ENCODE measurements at places on chromosomes 1 and 21.

GRCh38 chr1:14500041-14500440, 98.4 kb upstream of the KAZN start:
- DNase-seq, result no peak

DNA sequence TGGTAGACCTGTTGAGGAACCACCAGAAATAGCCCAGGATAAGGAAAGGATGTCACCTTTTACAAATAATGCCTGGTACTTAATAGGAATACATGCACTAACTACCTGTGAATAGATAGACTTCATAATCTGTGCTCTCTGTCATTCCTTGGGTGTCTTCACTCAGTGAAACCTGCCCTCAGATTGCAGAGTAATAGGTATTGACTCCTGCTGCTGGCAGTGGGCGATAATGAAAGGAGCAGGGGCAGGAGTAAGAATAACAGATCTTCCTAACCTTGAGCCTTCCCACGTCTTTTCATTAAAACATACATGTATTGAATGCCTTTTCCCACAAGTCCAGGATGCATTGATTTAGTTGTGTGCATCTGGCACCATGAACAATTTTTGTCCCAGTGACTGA, 16.4 kb downstream of the FABP3 start:
- no peak for DNase-seq

DNA sequence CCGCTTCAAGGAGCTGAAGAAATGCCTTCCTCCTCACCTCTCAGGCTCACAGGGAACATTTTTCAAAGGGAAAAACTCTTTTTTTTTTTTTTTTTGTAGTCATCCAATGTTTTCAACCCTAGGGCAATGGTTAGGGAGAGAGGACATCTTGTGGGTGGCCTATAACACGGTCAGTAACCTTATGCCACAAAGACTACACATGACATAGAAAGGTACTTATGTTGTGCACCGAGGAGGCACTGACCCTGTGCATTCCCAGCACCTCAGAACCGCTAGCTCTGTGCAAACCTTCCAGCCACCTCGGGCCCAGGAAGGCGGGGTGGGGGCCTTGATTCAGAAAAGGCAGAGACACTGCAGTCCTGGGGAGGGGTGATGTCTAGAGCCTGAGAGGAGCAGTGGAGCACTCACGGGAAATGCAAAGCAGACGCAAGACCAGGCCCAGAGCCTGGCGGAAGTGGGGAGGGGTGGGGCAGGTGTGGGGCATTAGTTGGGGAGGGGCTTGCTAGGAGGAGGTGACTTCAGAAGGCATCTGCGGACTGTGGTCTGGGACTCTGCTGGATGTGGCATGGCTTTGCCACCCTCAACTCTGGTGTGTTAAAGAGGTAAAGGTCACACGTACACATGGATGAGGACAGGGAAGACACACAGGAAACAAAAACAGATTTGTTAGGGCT, 68.6 kb downstream of the MDM4 start:
- DNase-seq, result no peak

GRCh38 chr1:94228640-94229375, 8.6 kb downstream of the ARHGAP29 start:
- DNase-seq, result no peak

DNA sequence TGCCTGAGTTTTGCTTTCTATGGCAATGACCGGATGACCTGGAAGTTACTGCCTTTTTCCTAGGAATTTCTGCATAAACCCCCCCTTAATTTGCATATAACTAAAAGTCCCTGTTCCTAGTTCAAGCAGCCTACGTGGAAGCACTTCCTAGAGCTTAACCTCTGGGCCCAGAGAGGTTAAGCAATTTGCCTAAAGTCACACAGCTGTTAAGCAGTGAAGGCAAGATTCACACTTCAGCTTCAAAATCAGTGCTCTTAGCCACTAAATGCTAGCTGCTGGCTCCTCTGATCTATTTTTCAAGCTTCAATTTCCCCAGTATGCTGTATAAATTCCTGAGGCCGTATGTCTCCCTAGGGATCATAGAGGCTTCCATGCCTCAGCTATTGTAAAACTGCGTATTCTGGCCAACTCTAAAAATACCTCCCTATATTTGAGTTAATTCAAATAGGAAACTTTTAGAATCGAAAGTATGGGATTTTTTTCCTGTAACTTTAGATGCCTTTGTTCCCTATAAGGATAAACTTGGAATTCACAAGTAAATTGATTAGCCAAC, 53.1 kb upstream of the CD5L start:
- DNase-seq, result no peak

DNA sequence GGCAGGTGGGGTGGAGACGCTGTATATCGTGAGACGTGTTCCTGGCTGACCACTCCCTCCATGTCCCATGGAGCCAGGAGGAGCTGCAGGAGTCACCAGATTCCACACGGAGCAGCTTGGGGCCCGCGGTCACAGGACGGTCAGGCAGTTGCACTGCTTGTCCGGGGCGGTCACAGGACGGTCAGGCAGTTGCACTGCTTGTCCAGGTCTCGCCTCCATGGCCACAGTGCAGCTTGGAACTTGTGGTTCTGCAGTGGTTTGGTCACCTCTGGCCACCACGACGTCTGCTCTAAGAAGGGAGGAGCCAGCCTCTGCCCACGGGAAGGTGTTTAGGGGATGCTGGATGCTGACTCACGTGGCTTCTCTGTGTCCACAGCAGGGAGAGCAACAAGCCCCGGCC, 33.0 kb downstream of the SLX9 start:
- DNase-seq, result no peak

DNA sequence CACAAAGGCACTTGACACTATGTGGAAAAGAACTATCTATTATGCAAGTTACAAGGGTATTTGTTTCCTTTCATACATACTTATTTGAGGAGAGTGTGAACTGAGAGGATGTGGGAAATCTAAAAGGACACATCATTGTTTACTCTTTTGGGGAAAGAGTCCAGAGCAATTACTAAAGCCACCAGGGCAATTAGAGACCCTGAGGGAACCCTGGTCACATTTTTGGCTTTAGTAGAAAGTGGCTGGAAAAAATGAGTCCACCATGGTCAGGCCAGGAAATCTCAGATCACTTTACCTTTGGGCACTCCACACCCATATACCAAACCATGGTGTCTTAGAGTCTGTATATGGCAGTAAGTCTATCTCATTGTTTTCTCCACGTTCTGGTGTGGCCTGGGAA, 243.3 kb downstream of the HLX start:
- no peak for DNase-seq

DNA sequence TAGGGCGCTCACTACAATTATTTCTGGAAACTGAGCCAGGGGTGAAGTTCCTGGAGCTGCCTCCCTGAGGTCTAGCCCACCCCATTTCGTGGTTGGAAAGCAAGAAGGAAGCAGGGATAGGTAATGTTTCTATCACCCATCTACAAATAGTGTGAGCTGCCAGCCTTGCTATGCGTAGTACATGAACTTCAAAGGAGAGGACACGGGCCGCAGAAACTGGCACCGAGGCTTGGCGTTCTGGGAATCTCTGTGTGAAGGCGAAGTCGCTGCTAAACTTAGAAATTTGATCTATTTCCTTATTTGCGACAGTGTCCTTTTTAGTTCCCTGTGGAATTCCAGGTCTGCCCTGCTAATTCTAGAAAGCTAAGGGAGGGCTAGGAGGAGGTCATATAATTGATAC, 49.6 kb upstream of the NTPCR start:
- no peak for DNase-seq

DNA sequence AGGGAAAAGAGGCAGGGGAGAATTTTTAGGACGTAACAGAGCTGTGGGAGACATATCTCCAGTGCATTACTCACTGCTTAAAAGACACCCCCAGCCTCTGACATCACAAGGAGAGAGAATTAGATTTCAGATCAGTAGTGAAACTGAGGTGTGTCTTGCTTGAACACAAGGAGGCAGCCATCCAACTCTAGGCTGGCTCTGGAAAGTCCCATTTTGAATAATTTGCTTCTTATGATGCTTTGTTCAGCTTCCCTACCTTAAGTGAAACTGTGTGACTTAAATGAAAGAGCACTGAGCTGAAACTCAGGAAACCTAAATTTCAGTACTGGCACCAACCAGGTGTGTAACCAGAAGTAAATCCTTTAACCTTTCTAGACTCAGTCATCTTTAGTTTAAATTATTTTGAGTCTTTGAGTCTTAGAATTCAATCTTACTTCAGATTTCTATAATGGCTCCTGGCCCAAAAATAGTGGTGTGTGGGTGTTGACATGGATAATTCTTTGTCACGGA, 251.6 kb upstream of the SGIP1 start:
- no peak for DNase-seq

GRCh38 chr1:62371375-62371774, 52.1 kb upstream of the KANK4 start:
- DNase-seq, result no peak

DNA sequence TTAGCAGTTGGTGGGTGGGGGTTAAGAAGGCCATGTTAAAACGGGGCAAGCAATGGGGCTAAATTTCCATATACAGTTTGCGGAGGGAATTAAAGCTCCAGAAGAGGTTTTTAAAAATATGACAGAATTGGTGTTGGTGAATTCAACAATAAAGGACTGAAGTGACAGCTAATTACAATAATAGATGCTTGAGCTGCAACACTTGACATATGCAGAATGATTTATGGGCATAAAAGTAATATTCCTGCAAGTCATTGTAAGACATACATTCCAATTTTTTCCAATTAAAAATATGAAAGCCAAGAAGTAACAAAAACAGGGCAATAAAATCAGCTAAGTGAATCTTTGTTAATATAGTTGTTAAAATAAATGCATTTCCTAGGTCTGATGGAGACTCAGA, 202.2 kb upstream of the MAP1LC3C start:
- DNase-seq, result no peak

- DNase-seq, result no peak
Observed at GRCh38 chr1:110255392-110255787, 45.3 kb downstream of the KCNC4 start.

- no peak for DNase-seq
Observed at GRCh38 chr1:244941121-244941520, 76.8 kb upstream of the HNRNPU start.

DNA sequence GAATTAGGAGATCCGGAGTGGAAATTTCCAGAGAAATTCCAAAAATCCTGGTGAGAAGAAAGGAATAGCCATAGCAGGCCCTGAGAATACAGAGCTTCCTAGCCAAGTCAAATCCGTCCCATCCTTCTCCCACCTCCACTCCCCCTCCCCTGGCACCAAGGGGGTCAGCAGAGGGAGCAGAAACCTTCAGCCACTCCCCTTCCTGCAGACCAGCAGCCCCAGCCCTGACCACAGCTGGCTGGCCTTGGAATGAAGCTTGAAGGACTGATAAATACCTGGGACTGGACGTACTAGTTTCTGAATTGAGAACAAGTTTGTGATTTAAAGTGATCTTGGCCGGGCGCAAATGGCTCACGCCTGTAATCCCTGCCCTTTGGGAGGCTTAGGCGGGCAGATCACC, 13.8 kb upstream of the RIPPLY3 start:
- no peak for DNase-seq

- peak; percentile 45 for DNase-seq
Observed at GRCh38 chr1:150259758-150260669, 2.4 kb downstream of the CA14 start.

DNA sequence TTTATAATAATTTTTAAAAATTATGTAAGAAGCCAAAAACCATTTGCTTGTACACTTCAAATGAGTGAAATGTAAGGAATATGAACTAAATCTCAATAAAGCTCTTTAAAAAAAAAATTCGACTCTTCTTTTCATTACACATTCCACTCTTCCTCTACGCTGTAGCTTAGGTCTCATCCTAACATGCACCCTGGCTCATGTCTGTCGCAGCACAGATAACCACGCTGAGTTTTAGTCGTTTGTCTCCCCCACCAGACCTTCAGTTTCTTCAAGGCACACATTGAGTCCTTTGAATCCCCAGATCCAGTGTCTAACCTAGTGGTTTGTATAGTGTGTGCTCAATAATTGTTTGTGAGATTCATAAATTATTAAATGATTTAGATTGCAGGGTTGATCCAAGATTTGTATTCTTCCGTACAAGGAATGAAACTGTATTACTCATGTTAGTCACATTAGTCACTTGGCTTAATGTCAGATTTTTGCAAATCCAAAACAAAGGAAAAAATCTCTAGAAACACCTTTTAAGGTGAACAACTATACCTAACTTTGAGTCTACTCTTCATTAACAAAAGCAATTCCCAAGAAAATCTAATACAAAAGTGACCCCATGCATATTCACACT, 57.3 kb downstream of the SLC25A24 start:
- no peak for DNase-seq

GRCh38 chr1:1250786-1251284, 4.3 kb upstream of the C1QTNF12 start:
- DNase-seq, result peak; percentile 43

GRCh38 chr1:73914951-73915350, 283.0 kb downstream of the LRRIQ3 start:
- no peak for DNase-seq

- DNase-seq, result no peak
Observed at GRCh38 chr1:47926461-47926999, 70.7 kb downstream of the TRABD2B start.

DNA sequence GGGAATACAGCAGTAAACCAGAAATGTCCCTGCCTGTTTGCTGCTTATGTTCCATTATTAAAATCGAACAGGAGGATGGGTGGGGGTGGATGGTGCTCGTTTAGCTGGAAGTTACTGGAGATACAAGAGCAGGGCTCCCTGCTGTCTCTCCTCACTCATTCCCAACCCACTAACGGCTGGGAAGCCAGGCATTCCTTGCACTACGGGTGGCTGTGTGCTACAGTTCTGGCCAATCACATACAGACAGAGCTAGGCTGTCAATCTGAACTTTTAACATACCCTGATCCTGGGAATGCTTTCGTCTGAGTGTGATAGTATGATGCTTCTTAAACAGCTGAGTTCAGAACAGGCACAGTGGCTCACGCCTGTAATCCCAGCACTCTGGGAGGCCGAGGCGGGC, 7.0 kb downstream of the SIPA1L2 start:
- DNase-seq, result no peak

DNA sequence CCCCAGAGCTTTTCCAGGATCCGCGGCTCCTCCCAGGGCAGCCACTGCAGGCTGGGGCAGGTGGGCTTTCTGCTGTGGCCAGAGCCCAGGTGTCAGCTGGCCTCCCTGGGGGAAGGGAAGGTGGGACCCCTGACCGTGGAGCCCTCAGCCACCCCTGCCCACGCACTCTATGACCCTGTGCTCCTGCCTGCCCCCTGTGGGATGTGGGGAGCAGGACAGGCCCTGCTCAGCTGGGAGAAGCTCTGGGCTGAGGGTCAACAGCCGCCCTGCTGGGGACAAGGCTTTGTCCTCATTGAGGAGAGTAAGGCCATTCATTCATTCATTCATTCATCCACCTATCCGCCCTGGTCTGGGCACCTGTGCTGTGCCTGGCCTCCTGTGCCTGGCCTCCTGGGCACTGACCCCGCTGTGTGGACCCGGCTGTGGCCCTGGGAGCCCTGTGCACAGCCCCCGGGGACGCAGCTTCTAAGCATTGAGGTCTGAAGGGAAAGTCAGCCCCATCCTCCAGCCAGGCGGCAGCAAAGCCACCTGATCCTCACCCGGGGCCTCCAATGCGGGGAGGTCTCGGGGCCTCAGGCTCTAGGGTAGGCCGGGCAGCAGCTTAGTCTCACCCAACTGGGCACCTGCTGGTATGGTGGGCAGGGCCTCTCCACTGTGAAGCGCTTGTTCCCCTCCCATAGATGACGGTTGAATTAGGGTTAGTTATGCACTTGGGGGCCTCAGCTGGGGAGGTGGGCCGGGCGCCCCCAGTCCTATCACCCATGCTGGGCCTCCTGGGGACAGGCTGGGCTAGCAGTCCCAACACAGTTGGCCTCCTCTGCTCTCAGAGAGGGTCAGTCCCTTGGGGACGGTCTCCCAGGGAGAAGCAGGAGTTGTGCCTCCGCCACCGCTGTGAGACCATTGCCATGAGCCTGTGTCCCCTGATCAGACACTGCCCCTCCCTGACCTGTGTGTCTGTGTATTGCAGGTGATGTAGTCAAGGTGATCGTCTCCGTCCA, 6.0 kb downstream of the TNFRSF14 start:
- no peak for DNase-seq

All from NCI-H187 (cell line).